ENCODE measurements at places on chromosomes 4 and X.
A peak's percentile ranks its signal among the peaks of the same experiment; 100 is the strongest.

DNA sequence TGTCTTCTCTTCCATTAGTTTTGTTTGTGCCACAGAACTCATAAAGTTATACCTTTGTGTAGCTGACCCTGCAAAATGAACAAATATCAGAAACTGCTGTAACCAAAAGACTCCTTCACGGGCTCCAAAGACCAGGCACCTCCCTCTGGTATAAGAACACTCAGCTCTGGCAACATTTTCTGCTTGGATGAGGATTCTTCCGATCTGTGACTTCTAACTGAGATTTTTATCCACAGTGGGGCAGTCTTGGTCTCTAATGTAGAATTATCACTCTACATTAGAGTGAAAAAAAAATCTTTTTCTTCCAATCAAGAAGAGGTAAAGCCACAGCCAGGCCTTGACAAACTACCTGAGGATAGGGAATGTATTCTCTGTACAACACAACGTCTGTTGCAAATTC is 38.5 kb upstream of the PRSS48 start:
- DNase-seq = no peak

GRCh38 chr4:111961809-111962208 is 183.4 kb upstream of the FAM241A start:
- DNase-seq = no peak

DNA sequence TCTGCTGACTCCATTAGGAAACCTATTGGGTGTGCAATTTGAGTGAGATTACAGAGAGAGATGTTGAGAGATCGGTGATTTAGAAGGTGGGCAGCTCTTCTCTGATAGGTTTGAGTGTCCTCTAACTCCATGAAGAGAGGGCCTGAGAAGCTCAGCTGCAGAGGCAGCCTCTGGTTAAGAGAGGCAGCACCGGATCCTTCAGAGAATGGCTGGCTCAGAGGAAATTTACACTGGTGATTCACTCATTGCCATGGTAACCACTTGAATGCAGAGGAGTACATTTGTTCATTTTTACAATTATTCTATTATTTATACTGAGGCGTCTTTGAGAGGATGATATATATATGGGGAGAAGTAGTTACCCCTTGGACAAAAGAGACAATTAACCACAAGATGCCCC is 171.7 kb downstream of the PDGFRA start:
- peak; percentile 31 for DNase-seq

- no peak for DNase-seq
Observed at GRCh38 chr4:141458501-141458900, 177.9 kb upstream of the IL15 start.

DNA sequence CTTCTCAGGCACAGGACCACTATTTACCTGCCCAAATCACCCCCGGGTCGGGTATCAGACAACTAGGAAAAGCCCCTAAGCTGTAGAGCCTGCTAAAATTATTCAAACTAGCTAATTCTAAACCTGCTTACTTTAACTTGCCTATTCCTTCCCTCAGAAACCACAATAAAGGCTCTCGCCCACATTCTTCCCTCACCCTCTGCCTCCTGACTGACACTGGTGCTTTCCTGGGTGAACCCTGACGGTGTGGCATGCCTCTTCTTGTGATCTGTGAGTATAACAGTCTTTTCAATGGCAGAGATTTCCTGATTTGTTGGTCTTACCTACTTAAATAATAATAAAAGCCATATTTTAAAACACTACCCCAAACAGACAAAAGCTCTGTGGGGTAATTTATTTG is 242.1 kb upstream of the ZCCHC13 start:
- DNase-seq = no peak

GRCh38 chrX:13377550-13377934 is 57.7 kb upstream of the ATXN3L start:
- DNase-seq = no peak

GRCh38 chr4:185912779-185913178 is 100.8 kb upstream of the SORBS2 start:
- DNase-seq = no peak

DNA sequence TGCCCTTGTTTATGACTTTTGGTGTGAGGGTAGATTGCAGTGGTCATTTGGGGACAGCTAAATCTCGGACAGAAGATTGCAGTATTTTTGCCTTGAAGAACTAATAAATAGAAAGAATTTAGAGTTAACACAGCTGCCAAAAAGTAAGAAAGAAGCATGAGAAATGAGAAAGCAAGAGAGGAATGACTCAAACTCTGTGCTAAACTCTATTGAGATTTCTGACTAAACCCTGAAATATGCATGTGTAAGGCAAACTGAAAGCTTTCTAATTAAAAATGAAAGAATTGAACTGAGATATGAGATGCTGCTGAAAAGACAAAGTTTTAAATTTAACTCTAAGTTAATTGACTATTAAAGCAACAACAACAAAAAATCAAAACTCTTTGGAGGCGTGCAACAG is 791.3 kb downstream of the RAB28 start:
- DNase-seq = no peak

- DNase-seq = no peak
Observed at GRCh38 chr4:89067417-89067816, 10.4 kb upstream of the FAM13A start.

GRCh38 chrX:108494406-108495090 is 54.9 kb downstream of the COL4A5 start:
- no peak for DNase-seq

- no peak for DNase-seq
Observed at GRCh38 chrX:46408553-46409407, 136.4 kb downstream of the ZNF674 start.

DNA sequence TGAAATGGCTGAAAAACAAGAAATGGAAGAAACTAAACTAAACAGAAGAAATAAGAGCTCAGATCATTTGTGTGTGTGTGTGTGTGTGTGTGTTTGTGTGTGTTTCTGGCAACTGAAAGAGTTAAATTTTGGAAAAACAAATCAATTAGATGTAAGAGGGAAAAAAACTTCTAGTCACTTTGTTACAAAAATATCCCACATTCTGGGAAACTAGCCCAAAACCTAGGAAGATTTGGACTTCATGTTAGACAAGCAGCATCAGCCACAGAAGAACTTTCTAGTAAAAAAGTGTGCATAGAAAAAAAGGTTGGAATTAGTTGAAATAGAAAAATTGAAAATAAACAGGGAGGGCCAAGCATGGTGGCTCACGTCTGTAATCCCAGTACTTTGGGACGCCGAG is 111.6 kb upstream of the PRKG2 start:
- DNase-seq = no peak

DNA sequence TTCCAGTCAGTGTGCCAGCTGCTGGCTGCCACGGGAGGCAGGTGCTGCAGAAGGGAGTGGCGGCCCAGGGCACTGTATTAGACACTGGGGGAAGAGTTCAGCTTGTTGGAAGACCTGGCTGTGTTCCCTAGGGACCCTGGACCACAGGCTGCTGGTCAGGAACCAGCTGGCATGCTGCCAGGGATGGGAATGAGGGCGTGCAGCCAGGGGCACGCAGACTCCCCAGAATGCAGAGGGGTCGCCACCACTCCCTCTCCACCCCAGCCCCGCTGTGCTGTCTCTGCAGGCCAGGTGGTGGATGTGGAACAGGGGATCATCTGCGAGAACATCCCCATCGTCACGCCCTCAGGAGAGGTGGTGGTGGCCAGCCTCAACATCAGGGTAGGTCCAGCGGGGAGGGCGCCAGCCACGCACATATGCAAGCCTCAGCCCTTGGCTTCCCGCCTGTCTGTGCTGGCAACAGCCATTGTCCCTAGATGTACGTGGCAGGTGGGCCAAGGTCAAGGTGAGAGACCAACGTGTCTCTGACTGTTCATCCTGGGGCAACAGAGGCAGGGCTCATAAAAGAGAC is 12.3 kb downstream of the ABCD1 start:
- no peak for DNase-seq

DNA sequence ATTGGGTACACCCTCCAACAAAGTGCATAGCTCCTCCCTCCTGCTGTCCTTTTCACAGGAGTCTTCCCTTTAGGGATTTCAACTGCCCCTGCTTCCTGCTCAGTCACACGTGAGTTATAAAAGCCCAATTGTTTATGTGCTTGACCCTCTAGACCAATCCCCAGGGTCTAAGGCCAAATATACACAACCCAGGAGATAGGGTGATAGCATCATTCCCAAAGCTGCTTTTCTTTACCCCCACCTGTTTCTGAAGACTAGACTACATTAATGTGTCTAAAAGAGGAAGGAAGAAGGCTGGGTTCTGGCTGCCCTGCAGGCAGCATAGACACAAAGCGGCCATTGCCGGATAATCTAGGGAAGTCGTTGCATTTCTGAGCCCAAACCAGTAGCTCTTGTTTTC is 526.7 kb upstream of the FRG1 start:
- DNase-seq = no peak

DNA sequence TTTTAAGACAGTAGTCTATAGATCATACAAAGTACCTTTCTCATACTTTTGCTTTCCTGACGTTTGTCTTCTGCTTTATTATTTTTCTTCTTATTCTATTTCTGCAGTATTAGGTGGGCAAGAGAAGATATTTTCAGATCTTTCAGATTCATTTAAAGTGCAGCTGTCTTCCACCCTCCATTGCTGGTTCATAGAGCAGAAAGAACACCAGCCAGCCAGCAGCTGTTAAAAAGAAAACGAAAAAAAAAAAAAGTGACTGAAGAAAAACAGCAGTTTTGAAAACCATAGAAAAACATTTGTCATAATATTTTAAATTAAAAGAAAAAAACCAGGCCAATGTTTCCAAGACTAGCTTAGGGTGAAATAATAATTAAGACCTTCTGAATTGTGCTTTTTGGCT is 42.9 kb downstream of the SMAD1 start:
- DNase-seq = no peak

Measured in SW 1271 (cell line).